GF-D8 (cell line): ENCODE measurements at places on chromosomes 7 and 10.

GRCh38 chr10:102595897-102596296 is 48.4 kb upstream of the TRIM8 start:
- no peak for DNase-seq

DNA sequence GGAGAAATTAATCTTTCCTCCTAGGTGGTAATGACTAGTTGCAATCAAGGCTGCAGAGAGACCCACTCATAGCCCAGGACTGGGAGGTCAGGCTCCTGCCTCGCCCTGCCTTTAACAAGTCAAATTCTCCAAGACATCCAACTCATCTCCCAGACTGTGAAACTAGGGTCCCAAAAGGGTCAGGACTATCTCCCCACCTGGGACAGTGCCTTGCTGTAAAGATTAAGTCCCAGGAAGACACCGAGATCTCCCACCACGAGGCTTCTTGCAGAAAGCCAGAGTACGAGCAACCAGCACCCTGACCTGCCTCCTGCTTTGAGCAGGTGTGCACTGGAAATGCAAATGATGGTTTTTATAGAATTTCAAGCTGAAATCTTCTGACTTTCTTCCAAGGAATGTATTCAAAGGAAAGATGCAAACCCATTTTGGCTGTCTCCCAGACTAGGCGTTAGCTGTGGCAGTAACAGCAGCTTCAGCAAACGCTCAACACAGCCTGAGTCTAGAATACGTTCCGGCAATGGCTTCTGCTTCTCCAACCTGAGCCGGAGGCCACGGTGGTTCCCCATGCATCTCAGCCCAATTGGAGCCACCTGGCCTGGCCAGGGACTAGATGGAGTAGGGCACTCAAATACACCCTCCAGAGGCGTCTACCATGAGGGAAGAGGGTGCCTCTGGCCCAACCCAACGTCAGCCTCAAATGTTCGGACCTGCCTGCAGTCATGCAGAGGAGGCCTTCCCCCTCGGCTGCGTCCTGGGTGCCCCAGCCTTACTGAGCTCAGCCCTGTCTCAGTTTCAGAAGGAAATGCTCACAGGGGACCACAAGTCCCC is 170.4 kb downstream of the PRKAG2 start:
- DNase-seq = no peak

DNA sequence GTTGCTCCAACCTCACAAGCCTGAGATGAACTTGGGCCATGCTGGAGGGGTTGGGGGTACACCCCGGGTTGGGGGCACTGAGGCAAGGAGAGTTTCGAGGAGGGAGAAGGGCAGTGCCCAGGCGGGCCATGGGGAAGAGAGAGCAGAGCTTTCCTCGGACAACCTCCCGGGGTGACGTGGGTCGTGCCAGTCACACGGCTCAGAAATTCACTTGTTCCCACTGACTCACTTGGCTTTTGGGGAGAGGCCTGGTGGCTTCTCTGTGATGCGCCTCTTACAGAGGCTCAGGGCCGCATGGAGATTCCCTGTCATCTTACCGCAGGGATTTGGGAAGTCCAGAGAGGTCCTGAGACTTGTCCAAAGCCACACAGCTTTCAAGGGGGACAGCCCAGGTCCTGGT is 2.9 kb downstream of the LAT2 start:
- no peak for DNase-seq

DNA sequence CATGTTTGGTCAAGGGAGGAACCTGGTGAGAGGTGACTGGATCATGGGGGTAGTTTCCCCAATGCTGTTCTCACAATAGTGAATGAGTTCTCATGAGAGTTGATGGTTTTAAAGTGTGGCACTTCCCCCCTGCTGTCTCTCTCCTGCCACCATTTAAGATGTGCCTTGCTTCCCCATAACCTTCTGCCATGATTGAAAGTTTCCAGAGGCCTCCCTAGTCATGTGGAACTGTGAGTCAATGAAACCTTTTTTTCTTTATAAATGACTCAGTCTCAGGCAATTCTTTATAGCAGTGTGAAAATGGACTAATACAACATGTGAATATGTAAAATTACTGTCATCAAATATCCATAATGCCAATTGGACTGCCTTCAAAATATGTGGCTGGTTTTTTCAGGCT is 165.5 kb upstream of the TARP start:
- DNase-seq = no peak

DNA sequence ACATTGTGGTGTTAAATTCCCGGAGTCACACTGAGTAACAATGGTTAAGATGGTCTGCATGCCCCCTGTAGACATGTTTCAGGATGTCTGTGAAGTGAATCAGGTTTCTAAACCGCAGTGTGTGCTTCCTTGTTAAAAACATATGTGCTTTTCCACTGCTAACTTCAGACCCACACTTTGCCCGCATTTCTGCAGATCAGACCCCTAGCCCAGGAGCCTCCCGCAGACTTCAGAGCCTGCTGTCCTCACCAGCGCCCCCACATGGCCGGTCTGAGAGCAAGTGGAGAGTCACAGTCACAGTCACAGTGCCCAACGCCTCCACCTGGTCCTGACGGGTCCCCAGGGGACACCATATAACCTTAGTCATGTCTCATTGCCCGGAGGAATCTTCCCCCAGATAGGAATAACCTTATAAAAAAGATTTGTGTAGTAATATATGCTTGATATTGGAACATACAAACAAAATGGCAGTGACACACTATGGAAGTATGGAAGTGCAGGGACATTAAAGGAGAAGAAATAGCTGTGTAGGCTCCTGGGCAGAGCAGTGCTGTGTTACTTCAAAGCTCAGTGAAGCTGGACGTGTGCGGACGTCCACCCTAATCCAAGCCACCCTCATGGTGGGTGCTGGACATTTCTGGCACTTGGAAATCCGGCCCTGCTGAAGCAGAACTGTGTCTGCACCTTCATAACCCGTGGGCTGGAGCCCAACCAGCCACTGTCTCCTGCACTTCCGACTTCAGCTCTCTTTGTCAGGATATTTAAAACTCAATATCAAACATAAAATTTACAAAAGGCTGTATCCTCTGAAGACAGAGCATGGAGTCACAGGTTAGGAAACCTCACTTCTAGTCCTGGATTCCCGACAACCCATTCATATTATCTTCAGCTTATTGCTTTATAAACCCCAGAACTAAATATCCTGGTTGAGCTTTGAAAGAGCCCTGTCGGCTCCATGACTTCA is 29.0 kb downstream of the GSTO2 start:
- DNase-seq = no peak
